ENCODE measurements at places on chromosomes 3 and 15. TPM values are rescaled to one million over a fixed set of nuclear protein-coding genes. Genes with fewer than 3 reads are reported as not detected.

CDHR4 gene
- total RNA-seq, result 0.54 TPM

COLQ gene
- 4.3 TPM for total RNA-seq

LINGO1 gene
- 3.9 TPM for total RNA-seq

CLSTN2 gene
- 12.0 TPM for total RNA-seq

KLHDC8B gene
- 23.4 TPM for total RNA-seq

MESP2 gene
- 0.47 TPM for total RNA-seq

PLA2G4E gene
- not detected for total RNA-seq
